ENCODE measurements at places on chromosomes 12 and 14.

GRCh38 chr12:65999564-66000280 is 130.8 kb downstream of the LLPH start:
- DNase-seq: no peak

DNA sequence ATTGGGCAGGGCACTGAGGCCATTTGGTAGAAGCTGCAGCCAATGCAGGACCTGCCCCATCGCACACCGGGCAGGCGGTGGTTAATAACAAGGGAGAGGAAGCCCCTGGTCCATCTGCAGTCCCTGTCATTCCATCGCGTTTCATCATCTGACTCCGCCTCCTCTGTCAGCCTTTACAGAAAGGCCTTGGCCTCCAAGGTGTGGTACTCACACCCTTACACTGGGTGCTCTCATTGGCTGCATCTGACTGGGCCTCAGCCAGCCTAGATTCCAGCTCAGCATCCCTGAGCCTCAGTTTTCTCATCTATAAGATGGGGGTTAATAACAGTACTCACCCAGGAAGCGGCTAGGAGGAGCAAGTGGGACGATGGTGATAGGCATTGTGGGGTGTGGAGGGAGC is 14.7 kb upstream of the HHIPL1 start:
- DNase-seq: no peak

- no peak for DNase-seq
Measured at GRCh38 chr12:977156-977555, 13.9 kb upstream of the ERC1 start.

- peak; percentile 75 for DNase-seq
Measured at GRCh38 chr12:39780913-39781446, 161.4 kb upstream of the ABCD2 start.

DNA sequence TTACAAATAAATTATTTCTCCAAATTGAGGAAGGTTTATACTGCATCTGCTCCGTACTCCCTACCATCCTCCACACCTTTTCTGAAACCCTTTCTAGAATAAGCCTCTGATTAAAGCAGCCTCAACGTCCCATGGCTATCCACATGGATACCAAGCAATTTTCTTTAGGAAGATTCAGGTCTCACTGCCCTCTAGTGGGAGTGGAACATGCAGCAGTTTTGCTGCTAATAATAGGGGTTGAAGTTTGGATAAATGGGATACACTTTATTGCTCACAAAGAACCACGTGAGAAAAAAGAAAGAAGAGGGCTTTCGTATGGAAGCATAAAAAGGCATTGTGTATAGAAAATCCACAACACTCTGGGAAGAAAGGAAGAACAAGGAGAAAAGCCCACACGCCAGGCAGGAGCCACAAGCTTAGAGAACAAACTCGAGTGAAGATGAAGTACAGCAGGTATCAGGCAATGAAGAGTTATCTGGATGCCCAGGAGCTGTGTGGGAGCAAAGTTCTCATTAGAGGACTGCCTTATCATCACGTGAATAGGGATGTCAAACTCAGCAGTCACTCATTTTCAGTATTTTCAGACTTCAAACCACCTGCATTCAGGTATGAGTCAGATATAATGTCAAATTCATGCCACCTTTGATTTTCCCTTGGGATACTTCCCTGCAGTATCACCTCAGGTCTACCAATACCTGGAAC is 45.8 kb downstream of the CCER1 start:
- DNase-seq: peak; percentile 34

DNA sequence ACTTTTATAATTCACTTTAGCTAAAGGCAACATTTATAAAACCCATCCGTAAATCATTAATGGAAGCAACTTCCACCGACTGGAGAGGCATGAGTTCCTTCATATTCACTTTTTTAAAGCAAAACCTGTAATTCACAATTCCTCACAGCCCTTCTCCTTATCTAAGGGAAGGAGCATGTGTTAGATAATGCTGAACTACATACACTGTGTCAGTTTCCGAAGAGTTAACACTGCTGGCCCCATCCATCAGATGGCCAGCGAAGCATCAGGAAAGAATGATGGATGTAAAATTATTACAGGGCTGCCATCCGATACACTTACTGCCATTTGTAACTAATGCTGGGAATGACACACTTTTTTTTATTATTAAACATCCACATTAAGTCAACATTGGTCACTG is 392.8 kb downstream of the SOX5 start:
- no peak for DNase-seq

DNA sequence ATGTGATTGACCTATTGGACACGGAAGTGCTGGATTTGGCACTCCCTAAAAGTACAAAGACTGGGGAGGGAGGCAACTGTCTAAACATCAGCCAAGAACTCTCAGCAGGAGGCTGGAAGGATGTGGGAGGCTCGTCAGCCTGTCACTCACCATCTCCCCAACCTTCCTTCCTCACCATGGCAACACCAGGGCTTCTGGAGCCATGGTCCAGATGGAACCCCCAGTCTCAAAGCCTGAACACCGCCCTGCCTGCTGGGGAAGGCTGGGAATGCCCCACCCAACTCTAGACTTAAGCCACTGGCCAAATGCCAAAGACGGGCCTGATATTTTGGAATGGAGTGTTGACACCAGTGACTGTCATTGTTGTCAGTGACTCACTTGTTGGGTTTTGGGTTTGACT is 55.3 kb downstream of the GALNT16 start:
- DNase-seq: no peak
